ENCODE measurements at places on chromosomes 12 and 14.

GRCh38 chr12:90460681-90461080 is 494.3 kb downstream of the CCER1 start:
- no peak for DNase-seq

- no peak for DNase-seq
Measured at GRCh38 chr12:116933091-116933490, 22.3 kb downstream of the FBXW8 start.

DNA sequence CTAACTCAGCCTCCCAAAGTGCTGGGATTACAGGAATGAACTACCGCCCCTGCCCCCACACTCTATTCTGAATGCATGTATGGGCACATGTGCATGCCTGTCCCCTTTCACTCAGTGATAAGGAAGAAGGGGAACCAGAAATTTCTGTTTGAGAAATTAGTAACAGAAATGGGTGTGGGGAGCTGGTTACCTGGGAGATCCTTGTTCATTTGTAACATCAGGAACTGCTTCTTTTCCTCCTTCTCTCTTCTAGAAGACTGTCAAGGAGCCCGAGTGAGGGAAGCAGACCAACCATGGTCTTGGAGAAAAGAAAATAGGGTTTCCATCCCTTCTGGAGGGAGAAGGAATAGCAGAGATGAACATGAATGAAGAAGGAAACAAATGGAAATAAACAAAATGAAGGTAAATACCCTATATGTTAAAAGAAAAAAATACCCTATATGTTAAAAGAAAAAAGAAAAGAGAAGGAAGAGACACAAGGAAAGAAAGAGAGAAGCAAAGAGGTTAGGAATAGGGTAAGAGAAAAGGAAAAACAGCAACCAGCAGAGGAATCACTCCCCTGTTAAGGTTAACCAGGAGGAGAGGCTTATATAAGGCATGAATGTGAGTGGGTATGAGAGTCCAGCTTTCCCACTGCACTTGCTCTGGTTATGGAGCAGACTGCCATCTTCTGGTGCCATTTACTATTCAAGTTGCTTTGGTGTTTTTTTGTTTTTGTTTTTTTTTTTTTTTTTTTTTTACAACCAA is 3.3 kb downstream of the PPP1R3E start:
- peak; percentile 60 for DNase-seq

- no peak for DNase-seq
Measured at GRCh38 chr14:34135492-34135891, 184.6 kb upstream of the EGLN3 start.

- DNase-seq, result no peak
Measured at GRCh38 chr14:87186737-87187136, 806.2 kb downstream of the GALC start.

- no peak for DNase-seq
Measured at GRCh38 chr12:131065279-131065678, 111.6 kb downstream of the ADGRD1 start.

Data from OCI-M1 (cell line).